ENCODE measurements at places on chromosomes 6 and 20. TPM values are rescaled to one million over a fixed set of nuclear protein-coding genes. Genes with fewer than 3 reads are reported as not detected.

DNA sequence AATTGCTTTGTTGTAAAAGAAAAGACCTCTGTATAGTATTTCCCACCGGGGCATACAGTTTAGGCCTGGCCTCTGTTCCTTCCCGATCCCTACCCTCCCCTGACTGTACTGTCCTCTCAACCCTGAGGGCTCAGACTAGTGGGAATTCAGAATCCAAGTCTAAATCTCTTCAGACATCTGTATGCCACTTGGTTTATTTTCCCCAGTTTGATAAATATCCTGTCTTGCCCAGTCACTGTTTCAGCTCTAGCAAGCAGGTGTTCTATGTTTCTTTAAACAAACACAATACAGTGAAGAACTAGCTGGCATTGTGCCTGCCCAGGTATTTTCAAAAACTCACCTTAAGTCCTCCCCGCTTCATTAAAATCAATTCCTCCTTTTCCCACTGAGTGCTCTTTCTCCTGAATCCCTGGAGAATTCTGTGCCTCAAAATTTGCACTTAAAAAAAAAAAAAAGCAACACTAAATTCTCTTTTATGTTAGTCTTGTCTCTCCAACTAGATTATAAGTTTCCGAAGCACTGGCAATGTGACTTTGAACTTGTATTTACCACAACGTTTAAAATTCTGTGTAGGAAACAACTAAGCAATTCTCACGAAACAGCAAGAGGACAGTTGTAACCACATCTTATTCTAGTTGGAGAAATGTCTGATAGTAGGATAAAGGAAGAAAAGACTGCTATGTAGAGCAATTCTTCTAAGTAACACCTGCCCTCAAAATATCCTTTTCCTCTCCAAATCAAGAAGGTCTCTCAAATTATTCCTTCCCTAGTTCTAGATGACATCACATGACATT is 112.0 kb upstream of the CARMIL1 start:
- DNase-seq = no peak

Gene REM1
- total RNA-seq = not detected

Gene CRISP3
- total RNA-seq = not detected

- DNase-seq = no peak
These were observed 90.1 kb upstream of the SLC22A16 start for GRCh38 chr6:110566346-110567125.
